ENCODE measurements at places on chromosomes 16 and 17.

DNA sequence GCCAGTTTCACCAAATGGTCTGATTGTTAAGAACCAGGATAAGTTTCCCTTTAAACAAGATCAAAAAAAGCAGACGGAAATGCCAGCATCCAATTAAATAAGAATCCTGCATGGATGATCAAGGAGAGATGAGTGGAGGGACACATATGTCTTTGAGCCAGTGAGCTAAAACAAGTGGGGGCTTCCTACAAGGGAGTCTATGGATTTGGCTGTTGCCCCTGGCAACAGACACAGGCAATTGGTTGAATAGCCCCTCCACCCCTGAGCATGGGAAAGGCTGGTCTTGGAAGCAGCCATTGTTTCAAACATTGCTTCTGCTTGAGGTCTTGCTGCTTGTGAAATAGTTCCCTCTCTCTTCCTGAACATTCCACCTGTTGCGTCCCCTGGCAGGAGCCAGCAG, 374.7 kb upstream of the ERCC4 start:
- DNase-seq = no peak

DNA sequence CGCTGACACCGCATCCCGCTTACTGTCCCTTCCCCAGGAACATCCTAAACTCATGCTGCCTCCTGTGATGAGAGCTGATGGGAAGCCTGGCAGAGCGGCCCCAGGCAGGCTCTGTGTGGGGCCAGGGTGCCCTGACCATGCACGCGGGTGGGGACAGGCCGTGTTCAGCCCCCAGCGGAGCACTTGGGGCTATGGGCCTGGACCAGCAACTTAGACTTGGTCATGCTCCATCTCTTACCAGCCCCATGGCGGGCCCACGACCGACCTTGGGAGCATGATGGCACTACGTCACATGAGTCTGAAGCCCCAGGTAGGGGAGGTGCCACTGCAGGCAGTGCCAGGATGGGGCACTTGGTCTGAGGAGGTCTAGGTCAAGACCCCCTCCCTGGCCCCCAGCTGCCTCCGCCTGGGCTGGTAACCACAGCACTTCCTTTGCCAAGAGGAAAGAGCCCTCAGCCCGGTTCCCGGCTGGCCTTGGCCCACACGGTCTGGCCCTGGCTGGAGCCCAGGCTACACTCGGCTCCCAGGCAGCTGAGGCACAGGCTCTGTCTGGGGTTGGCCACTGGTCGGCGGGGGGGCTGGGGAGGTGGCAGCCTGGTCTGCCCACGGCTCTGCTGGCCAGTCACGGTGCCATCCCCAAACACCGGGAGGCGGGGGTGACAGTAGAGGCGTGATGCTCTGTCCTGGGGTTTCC, 25.7 kb downstream of the BAHCC1 start:
- DNase-seq = peak; percentile 91

- no peak for DNase-seq
Measured at GRCh38 chr17:41580687-41581365, 5.9 kb downstream of the KRT14 start.

- peak; percentile 79 for DNase-seq
Measured at GRCh38 chr17:17641621-17642409, 39.4 kb upstream of the RAI1 start.

DNA sequence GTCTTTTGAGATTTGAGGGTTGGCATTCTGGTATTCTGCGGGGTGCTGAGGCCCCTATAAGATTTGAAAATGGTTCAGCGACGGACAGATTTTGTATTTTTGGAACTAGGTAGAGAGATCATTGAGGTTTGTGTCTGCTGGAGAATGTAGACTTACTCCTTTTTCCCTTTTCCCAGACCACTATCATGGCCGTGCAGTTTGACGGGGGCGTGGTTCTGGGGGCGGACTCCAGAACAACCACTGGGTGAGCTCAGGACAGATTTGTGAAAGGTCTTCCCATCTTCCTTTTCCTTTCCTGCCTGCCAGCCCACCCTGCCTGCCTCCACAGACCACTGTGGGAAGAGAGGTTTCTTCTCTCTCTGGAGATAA, 572 bp downstream of the PSMB6 start:
- no peak for DNase-seq

Data from coronary artery (tissue), 2 donors.